ENCODE measurements at places on chromosomes 6 and 20.

GRCh38 chr20:38747495-38748096 lies 664 bp upstream of the ACTR5 start:
- no peak for DNase-seq

DNA sequence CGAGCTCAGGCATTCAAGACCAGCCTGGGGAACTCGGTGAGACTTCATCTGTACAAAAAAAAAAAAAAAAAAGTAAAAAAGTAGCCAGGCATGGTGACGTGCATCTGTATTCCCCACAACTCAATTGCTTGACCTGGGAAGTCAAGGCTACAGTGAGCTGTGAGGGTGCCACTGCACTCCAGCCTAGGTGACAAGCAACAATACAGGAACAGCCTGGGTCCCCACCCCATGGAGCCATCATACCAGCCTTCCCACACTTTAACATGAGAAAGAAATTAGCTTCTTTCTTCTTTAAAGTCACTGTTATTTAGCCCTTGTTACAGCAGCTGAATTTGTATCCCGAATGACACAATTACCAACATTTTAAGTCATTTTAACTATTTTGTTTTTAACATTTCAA lies 56.1 kb downstream of the SCML4 start:
- DNase-seq, result no peak

GRCh38 chr6:11917951-11918738 lies 94.0 kb upstream of the HIVEP1 start:
- DNase-seq, result no peak

GRCh38 chr6:28696167-28696566 lies 170.5 kb downstream of the GPX5 start:
- DNase-seq, result no peak

DNA sequence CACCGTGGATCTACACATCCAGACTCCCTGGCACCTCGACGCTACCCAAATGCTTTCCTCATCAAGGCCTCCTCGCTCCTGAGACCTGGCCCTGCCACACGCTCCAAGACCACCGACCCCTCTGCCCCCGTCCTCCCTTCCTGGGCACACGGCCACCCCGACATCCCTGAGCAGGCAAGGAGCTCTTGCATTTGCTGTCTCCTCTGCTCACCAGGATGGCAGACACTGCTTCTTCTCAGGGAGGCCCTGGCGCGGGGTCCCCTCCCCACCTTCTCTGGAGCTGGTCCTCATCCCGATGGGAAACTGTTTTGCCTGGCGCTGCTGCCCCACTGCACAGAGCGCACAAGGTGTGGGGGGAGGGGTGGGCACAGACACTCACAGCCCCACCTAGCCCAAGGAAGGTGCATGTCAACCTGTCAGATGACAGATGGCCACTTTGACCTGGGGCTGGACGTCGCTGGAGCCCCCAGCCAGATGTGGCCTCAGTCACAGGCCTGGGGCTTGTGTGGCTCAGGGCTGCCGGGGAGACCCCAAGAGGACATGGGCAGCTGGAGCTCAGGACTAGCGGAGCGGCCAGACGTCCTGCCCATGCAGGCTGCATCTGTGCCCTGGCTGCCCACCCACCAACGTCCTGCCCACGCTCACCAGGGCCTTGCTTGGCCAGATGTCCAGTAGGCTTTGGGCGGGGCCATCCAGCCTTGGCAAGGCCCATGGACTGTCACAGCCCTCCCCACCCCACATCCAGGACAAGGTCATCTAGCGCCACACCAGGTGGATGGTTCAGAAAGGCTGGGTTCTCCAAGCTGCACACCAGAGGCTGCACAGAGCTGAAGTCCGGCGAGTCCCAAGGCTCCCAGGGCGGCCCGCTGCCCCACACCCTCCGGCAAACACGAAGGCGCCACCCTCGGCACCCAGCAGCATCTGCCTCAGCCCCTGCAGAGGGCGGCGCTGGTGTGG lies 6.2 kb upstream of the KCNQ2 start:
- no peak for DNase-seq
